ENCODE measurements at places on chromosomes 12 and 14.

GRCh38 chr12:27498149-27498548, 25.9 kb upstream of the PPFIBP1 start:
- DNase-seq: no peak

DNA sequence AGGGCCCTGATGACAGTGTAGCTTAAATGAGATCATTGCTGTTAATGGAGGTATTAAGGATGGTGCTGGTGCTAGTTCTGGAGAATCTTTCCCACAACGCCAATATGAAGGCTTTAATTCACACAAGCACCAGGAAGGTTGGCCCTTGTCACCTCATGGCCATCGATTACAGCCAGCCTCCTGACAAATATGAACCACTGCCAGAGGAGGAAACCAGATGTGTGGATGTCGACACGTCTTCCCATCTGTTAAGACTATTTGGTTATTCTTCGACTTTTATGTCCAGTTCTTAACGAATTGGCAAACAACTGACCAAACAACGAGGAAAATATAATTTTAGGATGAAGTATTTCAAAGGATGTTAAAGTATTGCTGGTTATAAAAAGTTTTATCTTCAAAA, 79.5 kb downstream of the PIK3C2G start:
- no peak for DNase-seq

DNA sequence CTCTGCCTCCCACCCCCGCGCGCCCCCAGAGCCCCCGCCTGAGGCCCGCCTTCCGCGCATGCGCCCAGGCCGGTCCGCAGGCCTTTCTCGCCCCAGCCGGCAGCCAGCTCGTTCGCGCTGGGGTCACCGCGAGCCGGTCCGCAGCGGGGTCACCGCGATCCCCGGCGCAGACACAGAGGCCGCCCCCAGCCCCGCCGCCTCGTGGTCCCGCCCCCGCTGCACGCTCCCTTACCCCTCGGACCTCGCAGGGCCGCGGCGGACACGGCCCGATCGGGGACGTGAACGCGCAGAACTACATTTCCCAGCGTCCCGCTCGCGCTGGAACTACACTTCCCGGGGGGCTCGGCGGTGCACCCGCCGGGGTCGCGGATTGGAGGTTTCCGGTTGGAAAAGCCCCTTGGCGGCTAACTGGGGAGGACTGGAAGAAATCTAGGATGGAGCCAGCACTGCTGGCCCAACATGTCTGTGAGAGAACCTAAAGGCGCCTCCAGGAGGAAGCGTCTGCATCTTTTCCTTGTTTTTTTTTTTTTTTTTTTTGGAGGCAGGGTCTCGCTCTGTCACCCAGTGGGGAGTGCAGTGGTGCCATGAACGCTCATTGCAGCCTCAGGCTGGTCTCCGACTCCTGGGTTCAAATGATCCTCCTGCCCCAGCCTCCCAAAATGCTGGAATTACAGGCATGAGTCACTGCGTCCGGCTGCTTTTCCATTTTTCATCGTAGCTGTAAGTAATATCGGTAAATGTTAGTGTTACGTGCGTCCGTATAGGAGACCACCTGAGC, at the start of gene ZNF605:
TSS of gene ZNF605 (minus strand) at position 296 of the 778 bp plus-strand sequence. CDS start 10,671 bp downstream, outside the sequence.
- peak; percentile 95 for DNase-seq

GRCh38 chr14:77529213-77529612, 30.6 kb upstream of the ISM2 start:
- DNase-seq: no peak

GRCh38 chr14:92122351-92122677, 545 bp downstream of the CPSF2 start:
- no peak for DNase-seq

GRCh38 chr12:82758749-82759330, 72.1 kb downstream of the TMTC2 start:
- no peak for DNase-seq

- no peak for DNase-seq
Measured at GRCh38 chr12:118418385-118419057, 42.2 kb downstream of the SUDS3 start.

DNA sequence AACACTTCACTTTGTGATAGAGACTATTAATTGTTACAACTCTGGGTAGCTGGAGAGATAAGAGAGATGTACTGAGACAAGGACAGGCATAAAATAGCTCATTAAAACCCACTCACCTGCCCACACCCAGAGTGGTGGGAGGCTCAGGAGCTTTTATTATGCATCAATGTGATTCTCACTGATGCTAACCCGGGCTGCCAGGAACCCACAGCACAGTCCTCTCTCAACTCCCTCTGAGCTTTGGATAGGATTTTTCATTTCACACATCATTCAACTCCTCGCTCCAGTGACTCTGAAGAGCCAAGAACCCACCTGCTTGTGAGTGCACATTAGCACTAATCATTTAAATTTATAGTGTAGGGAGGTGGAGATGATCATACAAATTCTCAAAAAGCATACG, 827.9 kb downstream of the FLRT2 start:
- DNase-seq: no peak

DNA sequence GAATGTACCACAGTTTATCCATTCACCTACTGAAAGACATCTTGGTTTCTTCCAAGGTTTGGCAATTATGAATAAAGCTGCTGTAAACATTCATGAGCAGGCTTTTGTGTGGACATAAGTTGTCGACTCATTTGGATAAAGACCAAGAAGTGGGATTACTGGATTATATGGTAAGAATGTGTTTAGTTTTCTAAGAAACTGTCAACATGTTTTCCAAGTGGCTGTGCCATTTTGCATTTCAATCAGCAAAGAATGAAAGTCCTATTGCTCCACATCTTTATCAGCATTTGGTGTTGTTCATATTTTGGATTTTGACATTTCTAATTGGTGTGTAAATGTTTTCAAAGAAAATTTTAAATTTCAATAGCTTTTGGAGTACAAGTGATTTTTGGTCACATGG, 27.3 kb upstream of the KLRF1 start:
- DNase-seq: no peak

- no peak for DNase-seq
Measured at GRCh38 chr12:29113101-29113500, 36.0 kb upstream of the FAR2 start.

DNA sequence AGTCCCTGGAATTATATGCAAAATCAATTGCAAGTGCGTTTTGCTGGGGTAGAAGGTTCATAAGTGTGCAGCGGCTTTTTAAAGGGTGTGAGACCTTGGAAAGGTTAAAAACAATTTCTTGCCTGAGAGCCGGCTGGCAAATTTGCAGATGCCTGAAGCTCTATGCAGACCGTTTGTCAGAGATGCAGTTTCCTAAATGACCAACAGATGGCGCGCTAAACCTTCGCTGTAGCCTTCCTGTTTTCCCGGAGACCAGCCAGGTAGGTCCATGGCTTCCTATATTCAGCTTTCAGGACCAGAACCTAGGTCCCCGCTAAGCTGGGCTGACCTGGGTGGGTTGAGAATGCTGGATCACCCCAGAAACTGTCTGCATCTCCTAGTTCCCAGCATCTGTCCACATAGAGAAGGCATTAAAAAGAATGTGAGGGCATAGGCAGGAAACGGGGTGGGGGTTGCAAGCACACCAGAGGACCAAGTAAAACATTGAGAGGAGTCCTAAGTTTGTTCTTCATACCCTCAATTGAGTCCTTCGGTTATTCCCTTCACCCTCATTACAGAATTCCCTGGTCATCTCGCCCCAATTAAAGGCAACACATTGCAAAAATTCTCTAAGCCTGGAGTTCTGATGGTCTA, 5.7 kb upstream of the NOS1 start:
- DNase-seq: peak; percentile 85

GRCh38 chr14:69485315-69485660, 760 bp downstream of the PLEKHD1 start:
- DNase-seq: no peak

GRCh38 chr12:4191642-4192041, 81.9 kb upstream of the CCND2 start:
- DNase-seq: no peak

DNA sequence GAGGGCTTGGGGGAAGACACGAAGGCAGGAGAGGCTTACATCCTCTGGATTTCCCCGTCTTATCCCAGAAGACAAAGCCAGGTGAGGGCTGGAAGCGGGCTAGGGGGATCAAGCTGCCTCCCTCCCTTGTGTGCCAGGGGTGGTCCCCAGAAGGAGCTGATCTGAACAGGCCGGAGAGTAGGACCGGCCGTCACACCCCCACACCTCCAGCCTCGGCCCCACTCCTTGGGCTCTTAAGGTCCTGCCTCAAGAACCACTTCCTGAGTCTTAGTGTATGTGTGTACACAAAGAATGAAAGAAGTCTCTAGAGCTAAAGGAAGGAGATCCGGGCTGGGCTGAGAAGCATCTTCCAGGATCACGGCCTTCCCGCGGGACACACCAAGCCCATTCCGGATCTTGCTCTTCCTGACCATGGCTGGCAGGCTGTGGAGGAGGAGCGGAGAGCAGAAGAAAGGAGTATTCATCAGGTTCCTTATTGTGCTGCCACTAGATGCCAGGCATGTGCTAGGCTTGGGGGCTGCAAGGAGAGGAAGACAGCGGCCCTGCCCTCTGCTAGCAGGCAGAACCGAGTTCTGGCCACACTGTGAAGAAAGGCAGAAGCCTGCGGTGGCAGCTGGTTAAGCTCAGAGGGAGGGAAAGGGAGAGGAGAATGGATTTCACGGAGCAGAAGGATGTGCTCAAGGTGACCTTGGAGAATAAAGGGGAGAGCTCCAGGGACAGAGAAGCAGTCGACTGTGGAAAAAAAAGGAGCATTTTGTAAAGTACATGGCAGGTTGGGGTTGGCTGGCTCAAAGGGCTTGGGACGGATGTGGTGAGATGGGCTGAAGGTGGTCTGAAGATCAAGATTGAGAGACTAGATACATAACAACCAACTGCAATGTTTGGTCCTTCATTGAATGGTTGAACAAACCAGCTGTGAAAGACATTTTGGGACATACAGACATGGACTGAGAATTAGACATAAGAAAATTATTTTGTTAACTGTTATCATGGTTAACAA, 1.3 kb upstream of the CD63 start:
- DNase-seq: peak; percentile 54

GRCh38 chr12:41956353-41956752, 188.3 kb downstream of the GXYLT1 start:
- no peak for DNase-seq

GRCh38 chr12:76762601-76762980, 1.3 kb upstream of the ZDHHC17 start:
- no peak for DNase-seq

- peak; percentile 41 for DNase-seq
Measured at GRCh38 chr12:98439981-98440581, 75.3 kb upstream of the TMPO start.

GRCh38 chr12:93790472-93791152, 113.4 kb downstream of the CRADD start:
- DNase-seq: peak; percentile 73

GRCh38 chr12:2495417-2496112, 299.2 kb upstream of the FKBP4 start:
- DNase-seq: no peak

- no peak for DNase-seq
Measured at GRCh38 chr12:24718617-24719016, 230.3 kb downstream of the BCAT1 start.

DNA sequence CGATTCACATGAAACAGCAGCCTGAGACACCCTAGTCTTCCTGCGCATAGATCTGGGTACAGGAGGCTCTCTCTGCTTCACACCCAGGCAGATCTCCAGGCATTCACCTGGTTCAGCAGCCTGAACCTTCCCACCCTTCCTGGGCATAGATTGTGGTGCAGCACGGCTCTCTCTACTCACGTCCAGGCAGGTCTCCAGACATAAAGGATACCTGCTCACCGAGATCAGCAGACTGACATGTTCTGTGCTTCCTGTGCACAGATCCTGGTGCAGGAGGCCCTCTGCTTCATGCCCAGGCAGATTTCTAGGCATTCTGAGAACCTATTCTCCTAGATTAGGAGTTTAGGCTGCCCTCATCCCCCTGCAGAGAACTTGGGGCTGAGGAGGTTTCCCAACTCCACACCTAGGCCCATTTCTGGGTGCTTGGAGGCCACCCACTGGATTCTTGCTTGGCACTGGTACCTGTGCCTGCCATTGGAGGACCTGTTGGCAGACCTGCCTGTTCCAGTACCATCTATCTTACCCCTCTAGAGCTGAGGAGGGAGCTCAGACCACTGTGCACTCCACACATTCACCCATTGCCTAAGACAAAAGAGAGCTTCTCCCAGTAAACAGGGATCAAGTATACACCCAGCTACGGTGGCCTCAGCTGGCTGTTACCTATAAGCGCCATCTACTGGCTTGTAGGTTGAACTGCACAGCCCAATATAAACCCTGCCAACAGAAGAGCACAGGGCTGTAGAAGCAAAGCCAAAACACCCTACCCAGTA, 28.0 kb upstream of the GARIN6 start:
- DNase-seq: peak; percentile 7

DNA sequence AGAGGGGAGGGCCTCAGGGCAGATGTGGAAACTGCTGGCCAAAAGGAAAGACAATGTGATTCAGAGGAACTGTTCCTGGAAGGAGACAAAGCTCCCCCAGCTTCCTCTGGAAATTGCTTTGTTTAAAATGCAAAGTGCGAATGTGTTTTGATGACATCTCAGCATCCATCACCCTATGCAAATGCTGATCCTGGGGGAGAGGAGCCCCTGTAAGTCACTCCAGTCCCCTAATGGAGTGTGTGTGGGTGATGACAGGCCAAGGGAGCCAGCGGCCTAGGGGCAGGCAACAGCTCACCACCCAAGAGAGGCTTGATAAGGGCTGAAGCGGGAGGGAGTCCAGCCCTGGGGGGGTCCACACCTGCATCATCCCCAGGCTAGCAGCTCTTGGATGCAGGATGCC, 134.2 kb downstream of the ESRRB start:
- DNase-seq: no peak

DNA sequence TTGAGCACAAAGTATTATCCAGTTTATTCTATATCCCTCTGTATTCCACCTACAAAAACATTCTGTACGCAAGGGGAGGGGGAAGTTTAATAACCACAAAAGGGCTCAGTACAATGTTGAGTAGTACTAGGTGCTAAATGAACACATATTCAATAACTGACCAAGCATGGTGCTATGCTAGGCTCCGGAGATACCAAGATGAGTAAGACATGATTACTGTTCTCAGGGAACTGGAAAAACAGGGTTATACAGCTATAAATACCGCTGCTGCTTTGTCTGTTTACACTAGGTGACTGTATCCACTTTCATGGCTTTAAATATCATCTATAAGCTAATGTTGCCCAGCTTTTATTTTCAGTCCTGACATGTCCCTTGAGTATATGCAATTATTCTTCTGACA, 135.8 kb downstream of the INSM2 start:
- DNase-seq: peak; percentile 8

- peak; percentile 81 for DNase-seq
Measured at GRCh38 chr14:35355981-35356841, 48.3 kb downstream of the NFKBIA start.

DNA sequence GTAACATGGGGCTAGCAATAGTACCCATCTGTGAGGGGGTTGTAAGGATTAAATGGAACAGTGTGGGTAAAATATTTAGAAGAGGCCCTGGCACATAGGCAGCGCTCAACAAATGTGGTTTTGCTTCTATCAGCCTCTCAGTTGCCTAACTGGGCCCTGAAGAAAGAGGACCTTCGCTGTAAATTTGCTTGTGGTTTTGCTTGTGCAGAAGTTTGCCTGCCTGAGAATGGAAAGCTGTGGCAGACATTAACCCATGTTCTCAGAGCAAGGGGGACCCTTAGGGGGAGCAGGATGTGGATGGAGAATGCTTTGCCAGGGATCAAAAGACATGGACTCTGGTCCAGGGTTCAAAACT, 160.1 kb downstream of the BRMS1L start:
- DNase-seq: no peak

GRCh38 chr14:102528431-102529170, 19.0 kb upstream of the ANKRD9 start:
- DNase-seq: no peak

- no peak for DNase-seq
Measured at GRCh38 chr14:39957987-39958386, 525.8 kb upstream of the FBXO33 start.

Measured in Calu3 (cell line).